ENCODE measurements at places on chromosomes 6 and 20. TPM values are rescaled to one million over a fixed set of nuclear protein-coding genes. Genes with fewer than 3 reads are reported as not detected.

The PBX2 gene
- total RNA-seq, result 13.5 TPM

The CLPSL1 gene
- not detected for total RNA-seq

The TMEM14A gene
- total RNA-seq, result 31.2 TPM

The PNPLA1 gene
- total RNA-seq, result not detected

The RAB22A gene
- 10.8 TPM for total RNA-seq
